ENCODE measurements at places on chromosomes 5 and 9. TPM values are rescaled to one million over a fixed set of nuclear protein-coding genes. Genes with fewer than 3 reads are reported as not detected.

PIP5K1B gene
- 0.71 TPM for total RNA-seq

PCDHGB4 gene
- total RNA-seq: 2.5 TPM

DNA sequence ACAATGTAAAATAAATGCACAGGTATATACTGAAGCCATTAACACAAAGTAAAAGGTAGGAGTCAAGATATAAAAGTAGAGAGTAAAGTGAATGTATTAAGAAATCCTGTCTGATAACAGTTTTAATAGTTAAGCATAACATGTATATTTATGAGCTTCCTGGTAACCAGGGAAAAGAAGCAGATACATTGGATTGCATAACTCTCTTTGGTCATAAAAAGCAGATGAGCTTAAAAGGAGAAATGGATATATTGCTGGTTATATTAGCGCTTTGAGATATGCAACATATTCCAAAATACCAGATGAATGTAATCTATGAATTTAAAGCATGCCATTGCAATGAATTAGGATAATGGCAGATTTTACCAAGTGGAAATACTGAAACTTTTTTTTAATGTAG is 6.2 kb upstream of the TNFSF8 start:
- H3K4me1 ChIP-seq: no peaks in the 10 kb centered on the region
- H3K4me3 ChIP-seq: no peak overlapping the region
- H3K27ac ChIP-seq: no peak overlapping the region
- H3K36me3 ChIP-seq: no peaks in the 10 kb centered on the region

GRCh38 chr5:180521101-180521500 is 26.9 kb downstream of the CNOT6 start:
- H3K4me1 ChIP-seq: no peaks in the 10 kb centered on the region
- no peaks in the 10 kb centered on the region for H3K27me3 ChIP-seq
- H3K4me3 ChIP-seq: no peak overlapping the region
- DNase-seq: no peak
- no peak overlapping the region for H3K27ac ChIP-seq

GRCh38 chr9:121604242-121604641 is 47.2 kb upstream of the DAB2IP start:
- no peak overlapping the region for H3K4me3 ChIP-seq
- H3K36me3 ChIP-seq: no peaks in the 10 kb centered on the region
- no peak for DNase-seq
- H3K27me3 ChIP-seq: no peaks in the 10 kb centered on the region
- H3K4me1 ChIP-seq: no peaks in the 10 kb centered on the region
